ENCODE measurements at places on chromosomes 12 and 14.

DNA sequence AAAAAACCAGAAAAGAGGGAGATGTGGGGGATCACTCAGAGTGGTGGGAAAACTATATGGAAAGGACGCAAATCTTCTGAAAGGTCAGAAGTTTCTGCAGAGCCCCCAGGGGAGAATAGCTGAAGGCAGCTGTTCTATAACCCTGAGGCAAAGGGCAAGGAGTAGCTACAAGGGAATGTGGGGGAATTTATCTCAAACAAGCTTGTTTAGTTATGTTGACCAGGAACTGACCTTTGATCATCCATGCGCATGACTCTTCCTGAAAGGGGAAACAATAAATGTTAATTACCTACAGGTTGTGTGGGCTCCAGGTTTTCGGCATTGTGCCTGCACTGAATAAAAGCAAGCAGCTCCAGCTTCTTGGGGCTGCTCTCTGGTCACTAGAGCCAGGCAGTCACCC, 968.5 kb downstream of the AACS start:
- no peak for DNase-seq

DNA sequence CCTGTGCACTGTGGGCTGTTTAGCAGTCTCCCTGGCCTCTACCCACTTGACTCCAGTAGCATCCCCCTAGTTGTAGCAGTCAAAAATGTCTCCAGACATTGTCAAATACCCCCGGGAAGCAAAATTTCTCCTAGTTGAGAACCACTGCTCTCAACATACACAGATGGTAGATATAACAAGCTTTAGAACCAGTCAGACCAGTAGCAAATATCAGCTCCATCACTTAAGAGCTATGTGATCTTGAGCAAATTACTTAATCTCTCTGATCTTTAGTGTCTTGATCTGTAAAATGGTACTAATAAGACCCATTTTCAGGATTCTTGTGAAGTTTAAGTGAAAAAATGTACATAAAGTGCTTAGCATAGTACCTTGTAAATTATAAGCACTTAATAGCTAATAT, 96.2 kb downstream of the DUSP6 start:
- no peak for DNase-seq

DNA sequence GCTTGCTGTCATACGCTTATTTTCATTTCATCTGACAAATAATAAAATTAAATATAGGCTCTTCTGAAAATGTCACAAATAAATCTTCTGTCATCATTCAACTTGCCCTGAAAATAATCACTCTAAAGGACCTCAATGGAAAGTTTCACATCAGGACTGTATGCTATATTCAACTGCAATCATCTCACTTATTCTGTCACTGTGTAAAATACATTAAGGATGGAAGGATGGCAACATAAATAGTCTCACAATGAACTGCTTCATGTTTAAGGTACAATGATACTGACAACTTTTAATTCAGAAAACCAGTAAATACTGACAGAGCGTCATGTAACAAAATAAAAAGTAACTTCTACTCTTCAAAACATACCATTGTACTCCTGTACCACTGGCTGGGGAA, 82.1 kb downstream of the CEP83 start:
- no peak for DNase-seq

DNA sequence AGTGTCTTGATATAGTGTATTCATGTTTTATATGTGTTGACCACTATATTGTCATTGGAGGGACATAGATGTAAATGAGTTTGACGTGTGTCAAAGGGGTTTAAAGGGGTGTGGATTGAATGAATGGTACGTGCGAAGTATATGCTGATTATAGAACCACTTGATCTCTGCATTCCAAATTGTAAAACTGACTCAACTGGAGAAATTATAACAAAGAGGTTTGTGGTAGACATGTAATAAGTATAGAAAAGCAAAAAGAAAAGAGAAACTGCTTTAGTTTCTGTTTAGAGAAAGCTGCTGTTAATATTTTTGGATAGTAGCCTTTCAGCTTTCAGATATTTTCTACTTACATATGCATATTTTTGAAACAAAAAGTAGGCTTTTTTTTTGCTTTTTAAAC, 8.9 kb upstream of the MYRFL start:
- no peak for DNase-seq

GRCh38 chr12:738712-739111, 13.7 kb upstream of the WNK1 start:
- DNase-seq = no peak

DNA sequence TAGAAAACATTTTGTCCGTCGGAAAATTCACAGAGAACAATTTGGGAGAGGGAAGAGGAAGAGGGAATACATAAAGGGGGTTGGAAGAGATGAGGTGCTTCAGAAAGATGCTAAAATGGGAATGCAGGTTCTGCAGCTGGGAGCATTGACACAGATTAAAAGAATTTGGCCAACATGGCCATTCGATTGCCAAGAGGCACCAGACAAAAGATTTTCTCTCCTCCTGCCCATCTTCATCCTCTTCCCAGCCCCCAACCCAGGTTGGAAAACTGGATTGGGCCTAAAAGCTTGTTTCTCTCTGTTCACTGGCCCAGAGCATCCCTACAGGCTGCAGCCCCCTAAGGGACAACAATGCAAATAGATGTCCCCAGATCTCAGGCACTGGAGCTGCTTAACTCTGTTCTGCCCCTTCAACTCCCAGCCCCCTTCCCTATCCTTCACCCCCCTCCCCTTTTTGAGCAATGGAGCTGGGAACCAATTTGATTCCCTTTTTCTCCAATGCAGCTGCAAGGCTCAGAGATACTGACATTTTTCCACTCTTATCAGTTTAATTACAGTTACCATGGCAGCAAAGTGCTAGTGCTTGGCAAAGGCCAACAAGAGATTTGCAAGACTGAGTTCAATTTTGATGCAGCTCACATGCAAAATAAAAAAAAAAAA, 1.9 kb downstream of the LMO3 start:
- no peak for DNase-seq

- no peak for DNase-seq
Observed at GRCh38 chr14:50666772-50667683, 1.1 kb downstream of the SAV1 start.

GRCh38 chr14:75751296-75751695, 90.2 kb downstream of the TTLL5 start:
- no peak for DNase-seq

- no peak for DNase-seq
Observed at GRCh38 chr12:114812858-114813761, 129.1 kb upstream of the TBX3 start.

DNA sequence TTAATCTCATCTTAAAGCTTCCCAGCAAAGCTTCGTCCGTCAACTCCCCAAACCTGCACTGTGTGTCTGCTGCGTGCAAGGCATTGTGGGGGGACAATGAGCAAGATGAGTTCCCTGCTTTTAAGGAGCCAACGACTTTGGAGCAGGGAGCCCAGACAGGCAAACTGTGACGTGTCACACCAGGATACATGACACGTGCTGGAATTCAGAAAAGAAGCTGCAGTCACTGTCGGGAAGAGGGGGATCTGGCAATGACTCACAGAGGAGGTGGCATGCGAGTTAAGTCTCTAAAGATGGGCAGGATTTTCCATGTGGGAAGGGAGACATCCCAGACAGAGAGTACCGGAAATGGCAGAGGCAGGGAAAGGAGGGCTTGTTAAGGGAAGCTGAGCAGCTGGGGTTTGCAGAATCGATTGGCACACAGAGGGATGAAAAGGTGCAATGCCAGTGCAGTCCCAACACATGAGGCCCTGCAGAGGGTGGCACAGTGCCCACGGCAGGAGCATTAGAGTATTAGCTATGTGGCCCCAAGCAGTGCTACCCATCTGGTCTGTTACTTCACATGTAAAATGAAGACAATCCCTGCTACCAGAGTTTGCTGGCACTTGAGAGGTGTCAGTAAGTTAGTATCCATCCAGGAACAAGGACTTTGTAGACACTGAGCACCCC, 52.9 kb downstream of the SETD3 start:
- no peak for DNase-seq

DNA sequence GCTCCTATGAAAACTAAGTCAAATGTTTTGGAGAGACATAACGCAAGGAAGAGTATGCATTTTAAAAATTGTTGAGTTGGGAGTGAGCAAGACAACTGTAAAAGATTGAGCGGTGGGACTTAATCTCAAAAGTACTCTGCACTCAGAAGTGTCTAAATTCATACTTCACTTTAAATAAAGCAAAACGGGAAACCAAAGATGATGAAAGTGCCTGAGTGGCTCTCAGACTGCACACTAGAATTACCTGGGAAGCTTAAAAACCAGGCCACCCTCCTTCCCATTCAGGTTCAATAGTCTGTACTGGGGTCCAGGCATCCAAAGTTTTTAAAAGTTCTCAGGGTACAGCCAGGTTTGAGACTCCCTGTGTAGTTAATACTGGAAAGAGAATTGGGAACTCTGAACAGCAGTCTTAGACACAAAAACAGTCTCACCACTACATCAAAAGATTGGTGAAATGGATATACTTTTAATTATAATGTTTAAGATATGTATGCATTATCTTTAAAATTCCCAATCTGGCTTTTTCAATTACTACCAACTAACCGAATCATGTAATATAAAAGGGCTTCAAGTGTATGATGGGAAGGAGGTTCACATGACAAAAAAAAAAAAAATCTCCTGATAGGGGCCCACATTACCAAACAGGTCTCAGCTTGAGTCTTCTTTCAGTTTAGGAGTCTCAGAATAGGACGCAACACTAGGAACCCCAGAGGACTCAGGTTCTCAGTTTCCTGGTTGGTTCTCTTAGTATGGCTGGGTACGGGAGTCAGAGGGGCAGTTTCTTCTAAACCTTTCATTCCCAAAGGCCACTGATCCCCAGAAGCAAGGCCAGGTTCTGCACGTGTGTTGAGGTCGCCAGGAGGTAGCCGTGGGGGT, 1.0 kb downstream of the HOMEZ start:
- no peak for DNase-seq

GRCh38 chr12:45732250-45732649, 2.7 kb downstream of the ARID2 start:
- no peak for DNase-seq

DNA sequence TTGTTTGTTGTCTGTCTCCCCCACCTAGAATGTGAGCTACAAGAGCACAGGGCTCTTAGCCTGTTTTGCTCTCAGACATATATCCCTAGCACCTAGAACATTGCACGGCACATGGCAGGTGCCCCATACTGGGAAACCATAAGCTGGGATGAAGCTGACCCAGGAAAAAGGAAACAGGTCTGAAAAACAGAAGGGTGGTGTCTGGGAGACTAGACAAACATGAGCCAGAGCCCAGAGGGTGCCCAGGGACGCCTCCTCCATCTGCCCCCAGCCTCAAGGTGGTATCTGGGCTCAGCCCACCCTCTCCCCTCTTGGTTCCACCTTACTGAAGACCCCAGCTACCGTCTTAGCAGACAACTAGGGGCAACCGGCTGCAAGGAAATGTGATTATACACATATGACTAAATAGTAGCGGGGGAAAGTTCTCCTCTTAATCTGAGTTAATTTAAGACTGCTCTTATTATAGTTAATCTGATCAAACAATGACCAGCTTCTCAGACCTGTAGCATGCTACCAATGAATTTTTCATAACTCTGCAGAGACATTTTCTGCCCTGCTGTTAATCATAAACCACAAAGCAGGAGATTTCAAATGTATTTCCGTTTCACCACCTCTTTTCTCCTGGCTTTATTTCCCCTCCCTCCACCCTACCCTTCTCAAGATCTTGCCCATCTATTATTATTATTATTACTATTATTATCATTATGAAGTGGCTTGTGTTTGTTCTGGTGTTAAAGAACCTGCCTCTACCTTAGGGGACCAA, 31.9 kb downstream of the KSR2 start:
- no peak for DNase-seq

DNA sequence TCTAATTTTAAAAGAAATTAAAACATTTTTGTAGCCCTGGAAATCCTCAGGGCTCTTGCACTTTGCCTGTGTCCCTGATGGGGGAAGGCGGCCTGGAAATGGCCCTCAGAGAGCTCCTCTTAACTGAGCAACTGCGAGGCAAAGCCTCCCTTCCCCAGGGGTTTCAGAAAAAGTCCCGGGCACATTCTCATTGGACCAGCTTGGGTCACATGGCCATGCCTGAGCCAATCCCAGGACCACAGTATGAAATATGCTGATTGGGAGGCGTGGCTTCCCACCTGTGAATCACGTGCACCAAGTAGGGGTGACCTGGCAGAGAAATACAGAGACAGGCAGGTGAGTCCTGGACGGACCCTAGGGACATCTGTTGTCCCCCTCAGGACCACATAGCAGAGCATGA, 90.4 kb upstream of the SFSWAP start:
- no peak for DNase-seq

DNA sequence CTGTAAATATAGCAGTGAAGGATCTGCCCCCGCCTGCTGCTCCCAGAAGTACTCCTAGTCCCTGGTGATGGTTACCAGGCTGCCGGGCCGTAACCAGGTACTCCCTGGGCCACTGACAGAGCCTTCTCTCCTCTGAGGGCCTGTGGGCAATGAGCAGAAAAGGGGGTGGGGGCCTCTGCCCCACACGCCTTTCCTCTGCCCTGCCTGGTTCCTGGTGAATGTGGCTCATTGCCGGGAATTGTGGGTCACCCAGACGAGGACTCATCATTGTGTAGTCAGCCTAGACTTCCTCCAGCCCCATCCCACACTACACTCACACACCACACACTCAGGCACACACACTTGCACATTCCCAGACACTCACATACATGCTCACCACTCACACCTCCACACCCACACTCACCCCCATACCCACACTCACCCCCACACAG, 35.7 kb upstream of the ACTN1 start:
- no peak for DNase-seq

DNA sequence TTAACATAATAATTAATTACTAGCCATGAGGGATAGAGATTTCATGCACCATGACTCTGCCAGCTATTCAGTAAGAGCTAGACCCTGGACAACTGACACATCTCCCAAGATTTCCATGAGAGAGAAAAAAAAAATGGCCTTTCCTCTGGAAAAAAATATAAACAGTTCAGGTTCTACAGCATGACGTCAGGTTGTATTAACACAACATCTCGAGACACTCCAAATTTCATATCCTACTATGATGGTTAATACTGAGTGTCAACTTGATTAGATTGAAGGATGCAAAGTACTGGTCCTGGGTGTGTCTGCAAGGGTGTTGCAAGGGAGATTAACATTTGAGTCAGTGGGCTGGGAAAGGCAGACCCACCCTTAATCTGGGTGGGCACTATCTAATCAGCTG, 11.1 kb downstream of the DBX2 start:
- DNase-seq = no peak

DNA sequence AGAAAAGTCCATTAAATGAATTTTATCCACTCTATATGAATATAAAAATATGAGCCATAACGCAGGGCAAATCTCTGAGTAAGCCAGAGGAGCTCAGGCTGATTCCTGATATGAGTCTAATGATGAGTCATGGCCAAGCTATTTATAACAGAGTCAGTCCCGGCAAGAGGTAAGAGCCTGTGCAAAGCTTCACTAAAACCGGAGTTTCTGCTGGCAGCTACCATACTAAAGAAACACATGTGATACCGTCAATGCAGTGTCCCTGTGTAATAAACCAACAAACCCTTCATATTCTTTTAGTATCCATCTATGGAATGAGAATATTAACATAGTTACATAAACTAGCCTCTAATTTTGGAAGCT, 319.4 kb downstream of the KCNC2 start:
- DNase-seq = no peak
